ENCODE measurements at places on chromosomes 1 and 21. TPM values are rescaled to one million over a fixed set of nuclear protein-coding genes. Genes with fewer than 3 reads are reported as not detected.
A peak's percentile ranks its signal among the peaks of the same experiment; 100 is the strongest.

DNA sequence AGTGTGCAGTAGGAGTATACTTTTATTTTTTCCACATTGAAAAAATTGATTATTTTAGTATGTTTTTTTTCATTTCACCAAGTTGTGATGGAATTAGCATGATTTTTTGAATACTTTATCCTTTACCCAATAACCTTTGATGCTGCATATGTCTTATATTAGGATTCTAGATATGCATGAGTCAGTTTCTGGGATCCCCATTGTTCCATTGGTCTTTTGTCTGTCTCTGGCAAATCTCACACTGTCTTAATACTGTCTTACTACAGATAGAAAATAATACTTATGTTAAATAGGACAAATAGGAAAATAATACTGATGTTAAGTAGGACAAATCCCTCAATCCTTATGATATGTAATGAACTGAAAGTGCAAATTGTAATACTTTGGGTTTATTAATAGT lies 54.3 kb upstream of the ASB17 start:
- no peak for ATAC-seq

- no peak for ATAC-seq
These were observed 210.3 kb downstream of the TOMM20 start for GRCh38 chr1:234918181-234918841.

DNA sequence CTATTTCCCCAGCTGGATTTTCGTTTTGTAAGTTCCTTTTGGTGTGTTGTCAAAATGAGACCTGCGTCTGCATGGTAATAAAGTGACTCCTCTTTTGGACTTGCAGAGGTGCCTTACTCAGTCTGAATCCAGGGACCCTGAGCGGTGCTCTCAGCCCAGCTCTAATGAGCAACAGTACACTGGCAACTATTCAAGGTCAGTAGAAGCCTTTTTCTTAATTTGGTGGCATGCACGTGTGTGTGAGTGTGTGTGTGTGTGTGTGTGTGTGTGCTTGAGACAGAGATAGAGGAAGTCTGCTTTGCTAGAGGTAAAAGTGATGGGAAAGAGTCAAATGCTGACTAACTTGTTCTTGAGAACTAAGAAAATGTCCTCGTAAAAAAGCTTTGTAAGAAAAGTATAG lies 105.4 kb downstream of the CD247 start:
- peak; percentile 68 for ATAC-seq

The PLA2G2F gene
- total RNA-seq, result not detected

The IL12RB2 gene
- total RNA-seq, result 63.3 TPM

The ZNF683 gene
- not detected for total RNA-seq

The FCMR gene
- 22.7 TPM for total RNA-seq

The ALX3 gene
- total RNA-seq, result not detected

The FNDC5 gene
- total RNA-seq, result not detected
